ENCODE measurements at places on chromosomes 2 and 18.

GRCh38 chr2:65049010-65049639, 7.1 kb upstream of the CEP68 start:
- DNase-seq: no peak

DNA sequence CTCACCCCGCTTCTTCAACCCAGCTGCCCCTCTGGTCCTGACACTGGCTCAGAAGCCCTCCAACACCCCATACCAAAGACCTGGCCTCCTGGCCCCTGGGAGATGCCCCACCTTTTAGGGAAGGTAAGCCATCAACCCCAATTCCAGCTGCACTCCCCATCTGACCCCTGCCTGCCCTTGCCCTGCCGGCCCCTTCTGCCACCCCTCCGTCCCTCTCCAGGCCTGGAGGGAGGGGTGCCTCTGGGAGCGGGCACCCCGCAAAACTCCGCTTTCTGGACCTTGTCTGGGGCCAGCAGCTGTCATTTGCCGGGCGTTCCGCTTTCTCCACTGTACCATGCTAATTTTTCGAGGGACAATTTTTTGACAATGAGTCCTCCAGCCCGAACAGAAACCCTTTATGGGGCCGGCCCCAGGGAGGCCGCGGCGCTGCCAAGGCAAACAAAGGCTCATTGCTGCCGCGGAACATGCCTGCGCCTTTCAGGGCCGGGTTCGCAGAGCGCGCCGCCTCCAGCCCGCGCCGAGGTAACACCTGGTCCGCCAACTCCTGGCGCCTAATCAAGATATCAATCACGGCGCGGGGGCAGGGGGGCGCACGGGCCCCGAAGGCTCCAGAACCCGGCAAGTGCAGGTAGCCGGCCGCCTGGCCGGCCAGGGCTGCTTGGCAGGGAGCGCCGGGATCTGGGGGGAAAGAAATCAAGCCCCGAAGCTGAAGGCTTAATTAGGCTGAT, 96.0 kb downstream of the INHBB start:
- peak; percentile 5 for DNase-seq

DNA sequence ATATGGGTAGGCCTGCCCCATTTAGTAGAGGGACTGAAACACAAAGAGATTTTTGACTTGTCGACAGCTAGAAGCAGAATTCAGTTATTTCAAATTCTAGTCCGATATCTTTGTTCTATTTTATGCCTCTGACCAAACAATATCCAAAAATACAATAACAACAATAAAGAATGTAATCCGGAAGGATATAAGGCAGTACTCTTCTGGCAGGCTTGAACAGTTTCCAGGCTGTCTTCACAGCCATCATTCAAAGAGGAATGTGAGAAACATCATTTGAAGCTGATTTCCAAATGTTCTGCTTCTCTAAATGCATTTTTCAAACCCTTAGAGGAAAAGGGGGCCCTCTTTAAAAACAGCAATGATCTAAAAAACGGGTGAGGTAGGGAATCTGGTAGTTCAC, 36.7 kb upstream of the SPTBN1 start:
- DNase-seq: no peak

- DNase-seq: no peak
Measured at GRCh38 chr18:24023185-24023814, 8.7 kb downstream of the TTC39C start.

DNA sequence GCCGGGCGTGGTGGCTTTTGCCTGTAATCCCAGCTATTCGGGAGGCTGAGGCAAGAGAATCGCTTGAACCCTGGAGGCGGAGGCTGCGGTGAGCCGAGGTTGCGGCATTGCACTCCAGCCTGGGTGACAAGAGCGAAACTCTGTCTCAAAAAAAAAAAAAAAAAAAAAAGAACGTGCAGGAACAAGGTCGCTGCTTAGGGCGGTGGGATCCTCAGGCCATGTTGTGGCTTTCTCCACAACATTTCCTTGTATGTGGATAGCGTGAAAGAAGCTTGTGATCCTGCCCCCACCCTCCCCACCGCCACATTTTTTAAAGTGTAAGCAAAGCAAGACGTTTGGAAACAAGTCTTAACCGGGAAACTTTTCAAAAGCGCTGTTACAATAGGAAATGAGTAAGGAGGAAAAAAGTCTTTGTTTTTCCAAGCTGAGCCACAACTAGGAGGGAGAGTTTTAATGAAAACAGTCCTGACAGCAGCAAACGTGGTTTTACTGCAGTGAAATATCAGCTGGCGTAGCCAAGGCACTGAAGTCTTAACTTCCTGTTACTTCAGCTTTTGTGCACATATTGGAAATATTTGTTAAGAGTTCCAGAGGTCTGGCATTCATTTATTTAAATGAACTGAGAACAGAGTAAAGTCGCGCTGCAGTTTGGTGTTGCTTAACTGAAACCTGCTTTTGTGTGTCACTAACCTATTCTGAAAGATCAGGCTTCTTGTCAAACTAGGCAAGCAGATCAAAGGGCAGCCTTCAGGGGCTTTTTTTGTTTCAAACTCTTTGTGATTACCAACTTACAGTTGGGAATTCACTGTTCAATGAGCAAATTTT, 3.8 kb downstream of the TGIF1 start:
- DNase-seq: no peak

GRCh38 chr2:168008646-168009195, 238.7 kb downstream of the STK39 start:
- no peak for DNase-seq

GRCh38 chr18:74571895-74572680, 25.6 kb upstream of the ZNF407 start:
- no peak for DNase-seq

GRCh38 chr2:3596901-3597417, 2.0 kb downstream of the COLEC11 start:
- no peak for DNase-seq

DNA sequence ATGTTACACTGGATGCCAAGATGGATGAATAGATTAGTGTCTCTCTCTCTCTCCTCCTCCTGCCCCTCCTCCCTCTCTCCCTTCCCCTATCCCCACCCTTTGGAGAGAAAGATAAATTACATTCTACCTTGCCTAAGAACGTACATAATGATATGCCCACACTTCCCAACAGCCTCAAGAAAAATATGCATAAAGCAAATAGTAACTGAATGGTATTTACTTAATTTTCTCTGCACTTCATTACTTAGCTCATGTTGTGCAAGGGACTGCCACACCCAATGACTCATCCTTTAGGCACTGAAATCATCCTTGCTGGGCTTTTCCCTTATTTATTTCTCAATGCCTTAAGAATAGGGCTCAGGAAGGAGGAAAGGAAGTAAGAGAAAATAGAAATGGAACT, 137.3 kb upstream of the PID1 start:
- DNase-seq: no peak

- no peak for DNase-seq
Measured at GRCh38 chr2:72515696-72516095, 310.1 kb downstream of the EXOC6B start.

DNA sequence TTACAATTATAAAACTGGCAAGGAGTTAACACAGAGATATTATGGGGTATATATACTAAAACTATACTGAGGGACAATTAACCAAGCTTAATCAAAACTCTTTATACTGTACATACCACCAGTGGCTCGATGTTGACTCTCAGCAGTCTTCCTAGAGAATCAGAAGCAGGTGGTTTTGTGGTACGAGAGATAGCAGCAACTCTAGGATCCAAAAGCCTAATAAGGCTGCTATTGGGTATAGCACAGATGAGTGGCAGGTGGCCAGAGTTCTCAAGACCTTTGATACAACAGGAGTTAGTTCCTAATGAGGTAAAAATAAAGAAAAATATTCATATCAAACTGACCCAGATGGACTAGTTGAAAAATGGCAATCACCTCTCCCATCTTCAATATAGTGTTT, 45.5 kb upstream of the COL5A2 start:
- DNase-seq: no peak

GRCh38 chr2:43268066-43268953, 41.9 kb upstream of the ZFP36L2 start:
- DNase-seq: no peak

DNA sequence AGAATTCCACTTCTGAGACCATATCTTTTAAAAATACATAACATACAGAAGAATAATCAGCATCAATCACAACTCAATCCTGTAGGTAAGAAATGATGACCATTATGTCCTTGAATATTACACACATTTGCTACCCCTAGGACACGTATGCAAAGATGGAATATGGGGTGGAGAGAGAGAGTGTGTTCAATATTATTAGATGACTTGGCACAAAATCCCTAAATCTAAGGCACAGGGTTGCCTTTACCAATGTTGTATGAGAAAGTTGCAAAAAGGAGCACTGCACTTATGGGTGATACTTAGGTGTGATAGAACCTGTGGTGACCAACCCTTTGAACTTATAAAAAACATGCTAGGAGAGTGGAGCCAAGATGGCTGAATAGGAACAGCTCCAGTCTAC, 326.2 kb upstream of the FSHR start:
- no peak for DNase-seq

DNA sequence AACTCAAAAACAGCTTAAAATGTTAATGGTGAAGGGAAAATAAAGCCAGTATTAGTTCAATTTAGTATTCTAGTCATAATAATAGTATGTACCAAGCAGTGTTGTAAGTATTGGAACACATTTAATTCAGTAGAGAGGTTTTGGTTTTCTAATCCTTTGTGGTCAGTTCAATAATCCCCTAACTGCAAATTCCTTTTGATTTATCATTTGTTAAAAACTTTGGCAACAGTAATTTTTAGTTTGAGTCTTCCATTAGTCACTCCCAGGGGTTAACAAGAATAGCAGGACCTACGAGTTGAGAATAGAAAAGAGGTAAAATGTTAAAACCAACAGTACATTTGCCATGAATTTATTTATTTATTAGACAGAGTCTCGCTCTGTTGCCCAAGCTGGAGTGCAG, 10.7 kb downstream of the MRPL44 start:
- no peak for DNase-seq

DNA sequence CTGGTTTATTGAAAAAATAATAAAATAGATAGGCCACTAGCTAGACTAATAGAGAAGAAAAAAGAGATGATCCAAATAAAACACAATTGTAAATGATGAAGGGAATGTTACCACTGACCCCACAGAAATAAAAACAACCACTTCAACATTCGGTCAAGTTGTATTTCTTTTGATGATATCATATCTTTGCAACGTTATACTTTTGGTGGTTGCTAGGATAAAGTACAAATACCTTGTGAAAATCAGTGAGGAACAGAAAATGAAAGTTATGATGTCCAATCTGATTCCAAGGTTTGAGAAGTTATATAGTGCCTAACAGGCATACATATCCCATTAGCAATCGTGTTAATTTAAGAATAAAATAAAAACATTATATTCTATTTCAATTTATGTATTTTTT, 6.6 kb upstream of the ASNSD1 start:
- no peak for DNase-seq

GRCh38 chr2:121999264-121999663, 243.8 kb downstream of the TSN start:
- DNase-seq: no peak

DNA sequence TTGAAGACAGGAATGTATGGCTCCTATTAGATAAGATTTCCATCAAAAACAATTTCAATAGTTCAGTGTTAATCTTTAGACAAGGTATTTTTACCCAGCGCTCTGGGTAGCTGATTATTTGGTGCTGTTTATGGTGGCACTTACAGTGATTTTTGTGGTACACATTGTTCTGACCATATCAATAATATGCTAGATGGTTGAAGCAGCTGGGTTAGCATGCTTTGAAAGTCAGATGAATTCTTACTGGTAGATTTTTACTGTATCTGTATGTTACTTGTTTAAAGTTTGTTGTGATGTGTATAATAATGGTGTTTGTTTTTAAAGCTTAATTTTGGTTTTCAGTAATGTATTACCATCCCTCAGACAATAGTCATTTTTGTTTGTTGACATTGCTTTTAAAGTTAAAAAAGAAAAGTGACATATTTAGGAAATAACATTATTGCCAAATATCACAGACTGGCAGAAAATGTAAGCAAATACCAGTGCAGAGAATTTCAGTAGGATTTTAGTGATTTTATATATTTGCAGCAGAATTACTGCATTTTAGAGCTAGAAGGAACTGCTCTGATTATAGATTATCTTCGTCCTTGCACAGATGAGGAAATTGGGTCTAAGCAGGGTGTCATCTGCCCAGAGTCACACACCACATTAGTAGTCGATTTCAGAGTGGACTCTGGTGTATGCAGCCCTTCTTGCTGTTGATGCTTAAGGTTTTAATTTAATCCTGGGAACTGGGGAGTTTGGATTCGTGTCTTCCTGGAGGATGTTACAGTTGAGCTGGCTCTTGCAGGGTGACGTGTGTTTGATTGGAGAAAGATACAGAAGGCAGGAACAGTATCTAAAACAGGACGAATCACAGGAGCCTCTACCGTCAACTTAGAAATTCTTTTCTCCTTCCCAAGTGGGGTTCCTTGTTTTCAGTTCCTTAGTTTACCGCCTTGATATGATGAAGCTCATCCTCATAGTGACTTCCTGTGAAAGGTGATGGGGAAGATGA, 6.6 kb downstream of the SOCS6 start:
- DNase-seq: no peak

- no peak for DNase-seq
Measured at GRCh38 chr18:49228187-49228586, 232.3 kb downstream of the DYM start.

DNA sequence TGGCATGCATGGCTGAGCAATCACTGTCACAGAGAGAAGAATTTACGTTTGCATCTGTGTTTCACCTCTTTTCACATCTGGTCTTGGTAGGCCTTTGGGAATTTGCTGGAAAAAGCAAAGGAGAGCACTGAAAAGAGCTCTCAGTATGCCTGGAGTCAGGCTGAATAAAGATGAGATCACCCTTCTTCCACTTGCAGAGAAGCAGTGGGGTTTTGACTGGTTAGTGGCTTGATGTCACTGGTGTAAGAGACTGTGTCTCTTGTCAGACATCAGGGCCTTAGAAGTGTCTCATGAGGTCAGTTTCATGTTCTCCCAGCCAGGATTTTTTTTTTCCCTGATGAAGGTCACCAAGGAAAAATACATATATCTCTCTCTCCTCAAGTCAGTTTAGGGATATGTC, 353.8 kb downstream of the INSIG2 start:
- no peak for DNase-seq

GRCh38 chr2:42980764-42981416, 188.5 kb upstream of the HAAO start:
- DNase-seq: no peak

- DNase-seq: no peak
Measured at GRCh38 chr2:78999406-78999805, 26.1 kb upstream of the REG3G start.

DNA sequence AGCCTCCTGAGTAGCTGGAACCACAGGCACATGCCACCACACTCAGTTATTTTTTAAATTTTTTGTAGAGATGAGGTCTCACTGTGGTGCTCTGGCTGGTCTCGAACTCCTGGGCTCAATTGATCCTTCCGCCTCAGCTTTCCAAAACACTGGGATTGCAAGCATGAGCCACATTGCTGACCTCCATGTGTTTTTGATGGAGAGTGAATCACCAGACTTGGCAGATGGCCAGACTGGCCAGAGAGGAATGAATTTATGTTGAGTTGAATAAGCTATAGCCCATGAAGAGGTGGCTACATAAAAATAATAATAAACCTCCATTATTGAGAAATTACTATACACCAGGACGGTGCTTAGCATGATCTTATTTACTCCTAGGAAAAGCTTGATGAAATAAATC, 91.5 kb downstream of the MREG start:
- DNase-seq: no peak
